Activated CD8-positive, alpha-beta T cell treated with anti-CD3 and anti-CD28 coated beads, Interleukin-2, amount 10 ng/mL, durations not matched to agents 7 days and 5 days (primary cell): ENCODE measurements at places on chromosomes 3 and 15.

- DNase-seq, result no peak
Measured at GRCh38 chr3:21573291-21573690, 177.7 kb downstream of the ZNF385D start.

DNA sequence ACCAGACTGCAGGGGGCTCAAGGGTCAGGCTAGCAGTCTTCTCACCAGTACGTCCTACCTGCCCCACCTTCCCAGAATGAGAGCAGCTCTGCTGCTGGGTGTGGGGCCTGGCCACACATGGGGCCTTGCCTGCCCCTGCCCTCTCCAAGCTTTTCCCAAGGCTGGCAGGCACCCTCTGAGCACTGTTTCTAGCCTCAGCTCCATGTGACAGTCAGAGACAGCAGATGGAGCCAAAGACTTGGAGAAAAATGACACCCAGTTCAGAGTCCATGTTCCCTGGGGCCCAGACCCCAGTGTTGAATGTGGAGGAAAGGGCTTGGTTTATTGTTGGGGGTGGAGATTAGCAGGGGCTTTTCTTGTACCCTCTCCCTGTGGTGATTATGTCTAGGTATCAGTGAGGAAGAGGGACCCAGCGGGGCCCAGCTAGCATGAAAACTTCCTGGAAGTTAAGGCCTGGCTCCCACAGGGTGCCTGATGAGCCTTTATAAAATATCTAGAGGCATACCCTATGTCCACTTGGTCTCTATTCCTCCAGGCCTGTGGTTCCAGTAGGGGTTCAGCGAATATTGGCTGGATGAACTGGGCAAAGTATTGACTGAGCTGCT lies 153.8 kb downstream of the EEFSEC start:
- DNase-seq, result peak; percentile 17

GRCh38 chr3:31004025-31004678 lies 109.7 kb upstream of the GADL1 start:
- DNase-seq, result no peak

- no peak for DNase-seq
Measured at GRCh38 chr3:131082246-131082645, 55.6 kb downstream of the NEK11 start.

DNA sequence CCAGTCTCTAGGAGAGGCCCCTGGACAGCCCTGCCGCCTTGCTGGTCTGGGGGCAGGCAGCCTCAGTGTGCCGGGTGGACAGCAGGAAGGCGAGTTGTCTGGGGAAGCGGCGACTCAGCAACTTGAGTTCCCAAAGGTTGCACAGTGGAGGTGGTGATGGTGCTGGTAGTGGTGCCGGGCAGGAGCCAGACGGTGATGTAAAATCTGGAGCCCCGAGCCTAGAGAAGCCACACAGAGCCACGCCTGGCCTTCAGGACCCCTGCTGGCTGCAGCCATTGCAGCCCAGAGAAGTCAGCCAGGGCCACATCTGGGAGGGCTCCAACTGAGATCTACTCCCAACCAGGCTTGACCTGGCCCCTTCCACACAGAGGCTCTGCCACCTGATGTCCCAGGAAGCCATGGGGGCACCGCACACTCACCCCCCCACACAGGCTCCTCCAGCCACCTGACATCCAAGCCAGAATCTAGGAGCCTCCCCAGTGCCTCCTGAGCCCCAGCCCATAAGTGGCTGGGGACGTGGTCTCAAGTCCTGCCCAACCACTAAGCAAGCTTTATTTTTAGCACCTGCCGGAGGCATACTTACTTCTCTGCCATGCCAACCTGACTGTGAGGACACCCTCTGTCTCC lies 8.8 kb downstream of the C3orf22 start:
- no peak for DNase-seq

DNA sequence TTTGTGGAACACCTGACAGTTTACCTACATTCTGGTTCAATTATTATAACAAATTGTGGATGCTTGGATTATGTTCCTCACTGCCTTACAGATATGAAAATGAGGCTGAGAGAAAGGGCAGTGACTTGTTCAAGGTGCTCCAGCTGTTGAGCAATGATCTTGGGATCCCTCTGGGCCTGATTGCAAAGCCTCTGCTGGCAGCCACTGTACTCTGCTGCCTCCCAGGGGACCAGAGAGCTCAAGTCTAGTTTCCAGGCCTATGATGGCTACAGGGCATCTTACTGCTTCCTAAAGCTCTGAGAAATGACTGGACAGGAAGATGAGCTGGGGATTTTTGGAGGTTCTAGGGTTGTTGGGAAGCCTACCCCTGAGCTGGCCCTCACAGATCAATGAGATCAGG lies 2.3 kb upstream of the SHC4 start:
- DNase-seq, result peak; percentile 52

- no peak for DNase-seq
Measured at GRCh38 chr15:101635944-101636727, 16.0 kb downstream of the TM2D3 start.

DNA sequence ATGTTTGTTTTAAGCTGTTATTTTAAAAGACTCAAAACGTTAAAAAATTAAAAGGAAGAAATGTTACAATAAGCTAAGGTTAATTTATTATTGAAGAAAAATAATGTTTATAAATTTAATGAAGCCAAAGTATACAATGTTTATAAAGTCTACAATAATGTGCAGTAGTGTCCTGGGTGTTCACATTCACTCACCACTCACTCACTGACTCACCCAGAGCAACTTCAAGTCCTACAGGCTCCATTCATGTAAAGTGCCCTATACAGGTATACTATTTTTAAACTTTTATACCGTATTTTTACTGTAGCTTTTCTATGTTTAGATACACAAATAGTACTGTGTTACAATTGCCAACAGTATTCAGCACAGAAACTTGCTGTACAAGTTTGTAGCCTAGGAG lies 55.2 kb downstream of the COL8A1 start:
- DNase-seq, result no peak

DNA sequence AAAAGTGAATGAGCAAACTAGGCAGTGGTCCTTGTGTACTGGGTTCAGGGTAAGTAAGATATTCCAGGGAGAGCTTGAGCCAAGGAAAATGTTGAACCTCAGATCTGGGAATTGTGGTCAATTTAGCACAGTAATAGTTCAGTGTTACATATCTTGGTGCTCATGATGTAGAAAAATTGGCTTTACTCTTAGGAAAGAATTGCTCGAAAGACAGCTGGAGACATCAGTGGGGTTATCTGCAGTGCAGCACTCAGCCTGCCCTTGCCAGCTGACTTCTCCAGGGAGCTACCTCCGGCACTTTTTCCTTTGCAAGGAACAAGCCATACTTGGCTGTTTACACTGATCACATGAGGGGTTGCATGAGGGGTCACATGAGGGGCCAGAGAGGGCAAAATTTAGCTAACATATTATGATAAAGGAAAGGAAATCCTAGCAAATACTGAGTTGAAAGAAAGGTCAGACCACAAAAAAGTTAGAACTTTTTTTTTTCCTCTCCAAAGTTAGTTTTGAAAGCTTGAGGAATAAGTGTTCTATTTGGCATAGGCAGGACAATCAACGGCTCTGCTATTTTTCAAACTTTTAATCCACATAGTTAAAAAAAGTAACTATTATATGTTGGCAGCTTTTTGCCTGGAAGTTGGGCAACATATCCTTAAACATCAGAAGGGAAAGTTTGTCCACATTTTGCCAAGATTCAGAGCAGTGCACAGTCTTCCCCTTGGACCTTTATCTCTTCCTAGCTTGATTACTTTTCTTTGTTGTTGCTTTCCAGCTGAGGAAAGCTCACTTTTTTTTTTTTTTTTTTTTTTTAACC lies 92.4 kb downstream of the COL6A6 start:
- no peak for DNase-seq

- no peak for DNase-seq
Measured at GRCh38 chr3:196775938-196776337, 36.3 kb downstream of the PAK2 start.

DNA sequence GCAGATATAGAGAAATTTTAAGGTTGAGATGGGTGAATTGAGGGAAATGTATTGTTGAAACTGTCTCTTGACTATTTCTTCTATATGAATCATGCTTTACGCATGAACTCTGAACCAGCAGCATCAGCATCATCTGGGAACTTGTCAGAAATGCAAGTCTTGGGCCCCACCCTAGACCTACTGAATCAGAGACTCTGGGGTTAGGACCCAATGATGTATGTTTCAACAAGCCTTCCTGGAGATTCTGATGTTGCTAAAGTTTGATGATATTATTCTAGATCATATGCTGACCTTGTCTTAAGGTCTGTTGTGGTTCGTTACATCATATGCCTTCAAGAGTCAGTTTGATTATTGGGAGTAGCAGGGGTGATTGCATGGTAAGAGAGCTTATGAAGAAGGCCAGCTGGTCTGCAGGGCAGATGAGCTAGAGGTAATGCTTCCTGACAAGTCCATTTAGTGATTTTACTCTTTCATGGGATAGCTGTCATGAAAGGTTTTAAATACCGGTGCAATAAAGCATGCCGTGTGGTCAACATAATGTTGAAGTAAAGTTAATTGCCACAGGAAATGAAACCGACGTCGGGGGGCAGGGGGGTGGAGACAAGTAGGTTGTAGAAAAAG lies 152.4 kb upstream of the MRPL3 start:
- no peak for DNase-seq

GRCh38 chr3:181276358-181276896 lies 286.9 kb upstream of the DNAJC19 start:
- no peak for DNase-seq

GRCh38 chr3:56758539-56758981 lies 43.2 kb downstream of the ARHGEF3 start:
- peak; percentile 58 for DNase-seq

GRCh38 chr15:68979816-68980215 lies 34.7 kb upstream of the NOX5 start:
- DNase-seq, result no peak
